CD4-positive, alpha-beta T cell treated with Interleukin-6 at 100 ng/mL for 8 hours (primary cell): ENCODE measurements at places on chromosomes 11 and 22.

GRCh38 chr11:31218847-31219246, 150.7 kb downstream of the DCDC1 start:
- no peak for DNase-seq

DNA sequence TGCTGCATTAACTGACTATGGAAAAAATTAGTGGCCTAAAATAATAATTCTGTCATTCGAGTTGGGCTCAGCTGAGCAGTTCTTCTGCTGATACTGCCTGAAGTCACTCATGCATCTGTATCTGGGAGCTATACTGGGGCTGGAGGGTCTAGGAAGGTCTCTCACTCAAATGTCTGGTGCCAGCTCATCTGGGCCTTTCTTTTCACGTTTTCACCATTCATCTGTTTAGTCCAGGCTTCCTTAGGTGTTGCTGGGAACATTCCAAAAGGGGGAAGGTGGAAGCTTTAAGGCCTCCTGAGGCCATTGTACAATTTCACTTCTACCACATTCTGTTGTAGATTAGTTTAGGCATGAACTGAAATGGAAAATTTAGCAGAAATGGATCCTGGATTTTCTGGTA, 28.0 kb downstream of the YAP1 start:
- DNase-seq, result no peak

- peak; percentile 57 for DNase-seq
Measured at GRCh38 chr11:58573451-58574104, 2.1 kb downstream of the LPXN start.

DNA sequence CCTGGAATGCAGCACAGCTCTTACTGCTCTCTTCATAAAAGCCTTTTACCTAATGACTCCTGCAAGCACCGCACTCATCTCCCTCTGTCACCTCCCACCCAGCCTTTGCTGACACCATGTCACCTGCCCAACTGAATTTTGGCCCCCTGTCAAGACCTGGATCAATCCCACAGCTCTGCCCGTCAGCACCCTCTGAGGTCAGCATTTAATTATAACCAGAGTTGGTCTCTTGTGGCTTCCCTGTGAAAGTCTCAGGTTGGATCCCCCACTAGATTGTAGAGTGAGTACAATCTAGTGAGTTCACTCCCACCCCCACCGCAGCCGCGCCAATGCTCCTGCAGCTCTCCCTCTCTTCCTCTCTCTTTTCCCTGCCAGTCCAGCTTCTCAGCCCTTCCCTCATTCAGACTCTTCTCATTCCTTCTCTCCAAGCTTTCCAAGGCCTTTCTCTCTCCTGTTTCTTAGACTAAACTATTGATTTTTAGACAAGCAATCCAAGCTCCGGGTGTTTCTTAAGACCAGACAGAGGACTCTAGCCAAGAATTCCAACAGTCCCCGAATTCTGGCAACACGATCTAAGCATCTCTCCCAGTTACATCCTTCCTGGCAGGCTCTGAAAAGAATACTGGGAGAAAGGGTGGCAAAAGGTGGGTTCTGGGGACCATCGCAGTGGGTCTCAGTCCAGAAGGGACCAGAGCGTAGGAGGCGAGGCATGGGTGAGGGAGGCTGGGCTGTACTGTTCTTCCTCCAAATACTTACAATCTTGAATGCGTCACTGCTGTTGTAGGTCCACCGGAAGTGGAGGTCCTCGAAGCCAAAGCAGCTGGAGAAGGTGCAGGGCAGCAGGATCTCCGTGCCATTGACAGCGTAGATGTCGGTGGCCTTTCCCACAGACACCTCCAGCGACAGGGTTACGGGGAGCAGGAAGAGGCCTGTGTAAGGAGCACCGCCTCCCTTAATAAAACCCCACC, 8.0 kb downstream of the SCN4B start:
- DNase-seq, result no peak

DNA sequence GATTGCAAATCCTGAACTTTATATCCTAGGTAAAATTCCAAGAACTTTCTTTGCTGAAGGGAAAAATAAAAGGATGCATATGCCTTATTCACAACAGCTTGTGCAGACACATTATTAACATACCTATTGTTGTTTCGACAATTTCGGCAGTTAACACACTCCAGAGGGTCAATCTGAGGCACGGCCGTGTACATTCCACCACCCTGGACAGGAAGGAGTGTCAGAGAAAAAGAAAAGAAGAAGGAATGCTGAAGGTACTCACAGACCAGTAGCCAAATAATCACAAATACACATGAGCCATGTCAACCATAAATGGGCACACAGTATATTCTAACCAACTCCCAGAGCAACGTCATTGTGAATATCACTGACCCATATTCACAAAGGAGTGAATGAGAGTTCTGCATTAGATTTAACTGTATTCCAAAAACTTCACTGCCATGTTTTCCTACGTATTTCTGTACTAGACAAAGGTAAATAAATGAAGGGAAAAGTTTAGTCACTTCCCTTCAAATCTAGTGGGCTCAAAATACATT, 32.4 kb downstream of the VSIG10L2 start:
- no peak for DNase-seq

- no peak for DNase-seq
Measured at GRCh38 chr11:18368221-18368620, 26.1 kb upstream of the LDHA start.
